Naive thymus-derived CD8-positive, alpha-beta T cell (primary cell): ENCODE measurements at places on chromosomes 12 and 14.

DNA sequence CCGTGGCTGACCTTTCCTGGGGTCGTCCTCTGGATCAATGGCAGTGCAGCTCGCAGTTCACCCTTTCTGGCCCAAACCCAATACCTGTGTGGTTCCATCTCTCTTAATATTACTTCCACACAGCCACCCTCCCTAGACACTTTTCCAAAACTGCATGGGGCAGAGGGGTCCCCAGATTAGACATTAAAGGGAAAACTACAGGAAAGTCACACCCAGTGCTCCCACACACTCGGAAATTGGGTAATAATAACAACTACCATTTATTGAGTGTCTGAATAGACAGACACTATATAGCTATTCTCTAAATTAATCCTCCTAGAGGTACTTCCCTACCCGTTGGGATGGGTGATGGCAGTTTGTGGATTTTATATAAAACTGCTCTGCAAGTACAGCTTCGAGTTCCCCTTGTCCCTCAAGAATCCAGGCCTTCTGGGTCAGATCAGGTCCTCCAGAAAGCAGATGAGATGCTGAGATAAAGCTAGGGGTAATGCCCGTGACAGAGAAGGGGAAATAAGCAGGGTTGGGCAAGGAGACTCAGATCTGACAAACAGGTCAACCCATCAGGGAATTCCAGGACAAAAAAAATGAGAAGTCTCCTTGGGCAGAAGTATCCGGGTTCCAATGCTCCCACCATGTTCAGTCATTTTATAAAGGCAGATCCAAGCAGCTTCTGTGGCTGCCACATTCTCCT, 795 bp upstream of the PXN start:
- DNase-seq = no peak

GRCh38 chr12:121580959-121581685, at the start of gene KDM2B:
TSS of gene KDM2B (minus strand) at chr12:121581023. CDS start at chr12:121580911, 112 bp downstream.
- peak; percentile 36 for DNase-seq

- DNase-seq = no peak
Observed at GRCh38 chr12:86663716-86664115, 407.5 kb upstream of the MGAT4C start.

GRCh38 chr14:50677527-50678063, 9.5 kb upstream of the SAV1 start:
- no peak for DNase-seq

- no peak for DNase-seq
Observed at GRCh38 chr12:105907982-105908381, 230.8 kb downstream of the NUAK1 start.

DNA sequence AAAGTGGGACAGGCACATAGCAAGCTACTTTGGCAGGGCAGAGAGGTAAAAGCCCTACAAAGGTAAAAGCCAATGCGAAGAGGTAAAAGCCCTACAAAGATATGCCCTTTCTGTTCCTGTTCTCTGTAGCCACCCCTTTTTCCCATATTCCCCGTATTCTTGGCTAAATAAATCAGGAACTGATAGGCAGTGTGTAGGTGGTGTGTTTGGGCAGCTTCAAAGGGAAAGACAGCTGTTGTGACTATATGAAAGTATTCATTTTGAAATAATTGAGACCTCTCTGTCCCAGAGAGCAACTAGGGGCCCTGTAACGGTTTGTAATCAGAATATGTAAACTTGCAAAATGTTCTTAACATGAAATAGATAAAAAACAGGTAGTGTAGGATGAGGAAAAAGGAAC, 11.3 kb upstream of the SLC41A2 start:
- DNase-seq = no peak

GRCh38 chr14:101552786-101553231, 8.5 kb upstream of the DIO3 start:
- no peak for DNase-seq

- DNase-seq = no peak
Observed at GRCh38 chr14:53249059-53249458, 95.9 kb upstream of the DDHD1 start.

- DNase-seq = no peak
Observed at GRCh38 chr14:101286271-101287018, 274.9 kb upstream of the DIO3 start.

DNA sequence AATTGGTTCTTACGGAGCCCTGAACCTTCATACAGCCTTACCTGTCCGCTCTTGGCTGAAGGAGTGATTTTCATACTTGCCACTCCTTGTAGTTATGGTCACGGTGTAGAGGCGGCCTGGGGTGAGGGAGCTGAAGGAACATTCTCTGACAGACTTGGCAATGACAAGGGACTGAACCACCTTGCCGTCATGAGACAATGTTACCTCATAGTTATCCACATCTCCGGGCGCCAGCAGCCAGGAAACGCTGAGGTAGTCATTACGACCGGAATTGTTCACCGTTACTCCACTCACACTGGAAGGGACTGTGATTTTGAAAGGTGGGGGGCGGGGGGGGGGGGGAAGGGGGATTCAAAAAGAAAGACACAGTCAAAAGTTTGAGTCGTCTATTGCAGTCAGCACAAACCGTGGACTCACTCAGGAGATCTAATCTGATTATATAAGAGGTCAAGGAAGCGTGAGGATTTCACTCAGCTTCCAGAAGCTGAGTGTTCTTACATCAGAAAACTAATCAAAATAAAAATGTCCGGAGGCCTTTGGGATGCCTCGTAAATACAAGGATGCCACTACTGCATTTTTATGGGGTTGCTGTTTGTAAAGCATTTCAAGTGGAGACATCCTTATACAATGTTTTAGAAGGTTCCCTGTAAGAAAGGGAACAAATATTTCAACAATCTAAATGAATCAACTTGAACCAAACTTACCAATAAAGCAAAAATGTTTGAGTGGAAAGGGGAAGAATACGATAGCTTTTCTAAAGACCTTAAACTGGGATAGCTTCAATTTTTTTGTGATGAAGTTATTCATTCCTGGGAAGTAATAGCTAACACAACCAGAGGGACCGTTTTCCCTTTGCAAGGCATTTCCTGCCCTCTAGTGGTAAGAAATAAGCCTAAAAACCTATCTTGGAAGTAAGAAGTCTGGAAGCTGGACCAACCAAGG, 60.6 kb downstream of the PTPRB start:
- no peak for DNase-seq

- peak; percentile 11 for DNase-seq
Observed at GRCh38 chr12:50057896-50058670, 687 bp downstream of the ASIC1 start.

DNA sequence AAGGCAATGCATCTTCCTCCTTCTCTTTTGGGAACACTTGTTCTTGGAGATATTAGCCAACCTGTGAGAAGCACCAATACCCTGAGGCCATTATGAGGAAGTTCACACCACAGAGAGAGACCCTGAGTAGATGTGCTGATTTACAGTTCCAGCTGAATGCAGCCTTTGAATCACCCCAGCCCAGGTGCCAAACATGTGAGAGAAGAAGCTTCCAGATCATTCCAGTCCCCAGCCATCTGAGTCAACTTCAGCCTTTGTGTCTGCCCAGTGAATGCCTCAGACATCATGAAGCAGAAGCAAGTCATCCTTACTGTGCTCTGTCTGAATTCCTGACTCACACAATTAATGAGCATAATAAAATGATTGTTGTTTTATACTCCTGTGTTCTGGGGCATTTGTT, 25.1 kb downstream of the C12orf42 start:
- DNase-seq = no peak

GRCh38 chr12:128025589-128026245, 241.3 kb upstream of the TMEM132C start:
- no peak for DNase-seq

- DNase-seq = no peak
Observed at GRCh38 chr14:24224618-24225071, 7.5 kb downstream of the NEDD8 start.

DNA sequence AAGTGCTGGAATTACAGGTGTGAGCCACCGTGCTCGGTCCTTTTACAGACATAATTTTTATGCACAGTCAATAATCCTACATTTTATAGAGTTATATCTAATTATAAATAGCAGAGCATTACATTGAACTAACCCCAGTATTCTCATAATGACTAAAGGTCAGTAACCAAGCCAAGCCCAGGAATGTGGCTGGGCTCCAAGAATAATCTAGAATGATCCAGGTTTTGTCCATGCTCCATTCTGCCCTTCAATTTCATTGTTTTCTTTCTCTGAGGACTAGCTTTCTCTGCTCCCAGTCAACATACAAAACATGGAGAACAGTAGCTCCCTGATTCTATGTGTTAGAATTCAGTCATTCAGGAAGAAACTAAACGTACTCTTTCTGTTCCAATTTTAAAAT, 92.1 kb upstream of the KRR1 start:
- DNase-seq = no peak

GRCh38 chr12:92089559-92089958, 56.1 kb downstream of the BTG1 start:
- DNase-seq = no peak
